ENCODE measurements at places on chromosomes 5 and 9. TPM values are rescaled to one million over a fixed set of nuclear protein-coding genes. Genes with fewer than 3 reads are reported as not detected.
A peak's percentile ranks its signal among the peaks of the same experiment; 100 is the strongest.

- DNase-seq = no peak
- H3K36me3 ChIP-seq = no peaks in the 10 kb centered on the region
- no peak overlapping the region for H3K4me3 ChIP-seq
- no peaks in the 10 kb centered on the region for H3K4me1 ChIP-seq
- no peaks in the 10 kb centered on the region for H3K27me3 ChIP-seq
Measured at GRCh38 chr5:130099008-130099407, 194.7 kb downstream of the CHSY3 start.

GRCh38 chr5:158450751-158451171 is 591.8 kb upstream of the CLINT1 start:
- H3K36me3 ChIP-seq = no peaks in the 10 kb centered on the region
- H3K4me3 ChIP-seq = no peak overlapping the region
- no peaks in the 10 kb centered on the region for H3K4me1 ChIP-seq
- H3K27me3 ChIP-seq = no peaks in the 10 kb centered on the region

- no peak overlapping the region for H3K27ac ChIP-seq
- no peak for DNase-seq
- H3K4me3 ChIP-seq = no peak overlapping the region
- no peaks in the 10 kb centered on the region for H3K27me3 ChIP-seq
Measured at GRCh38 chr9:72978744-72979143, 25.9 kb upstream of the ALDH1A1 start.

GRCh38 chr9:110821064-110821463 is 152.5 kb downstream of the MUSK start:
- no peak overlapping the region for H3K4me3 ChIP-seq
- H3K27me3 ChIP-seq = no peaks in the 10 kb centered on the region
- H3K4me1 ChIP-seq = no peaks in the 10 kb centered on the region
- DNase-seq = no peak
- no peaks in the 10 kb centered on the region for H3K36me3 ChIP-seq

- no peak overlapping the region for H3K27ac ChIP-seq
- H3K4me1 ChIP-seq = no peaks in the 10 kb centered on the region
- H3K4me3 ChIP-seq = no peak overlapping the region
- peaks cover 96% of the 10 kb centered on the region for H3K36me3 ChIP-seq
- no peaks in the 10 kb centered on the region for H3K27me3 ChIP-seq
- DNase-seq = no peak
Measured at GRCh38 chr9:136448655-136449054, 9.0 kb upstream of the INPP5E start.

- no peak overlapping the region for H3K4me3 ChIP-seq
- H3K4me1 ChIP-seq = no peaks in the 10 kb centered on the region
- H3K36me3 ChIP-seq = peaks cover 3% of the 10 kb centered on the region
- no peak overlapping the region for H3K27ac ChIP-seq
Measured at GRCh38 chr5:10676224-10676623, 84.8 kb downstream of the DAP start.

- no peak for DNase-seq
- no peak overlapping the region for H3K27ac ChIP-seq
- H3K36me3 ChIP-seq = no peaks in the 10 kb centered on the region
- no peaks in the 10 kb centered on the region for H3K4me1 ChIP-seq
- H3K27me3 ChIP-seq = no peaks in the 10 kb centered on the region
- H3K4me3 ChIP-seq = no peak overlapping the region
Measured at GRCh38 chr9:12843735-12844134, 68.9 kb downstream of the LURAP1L start.

DNA sequence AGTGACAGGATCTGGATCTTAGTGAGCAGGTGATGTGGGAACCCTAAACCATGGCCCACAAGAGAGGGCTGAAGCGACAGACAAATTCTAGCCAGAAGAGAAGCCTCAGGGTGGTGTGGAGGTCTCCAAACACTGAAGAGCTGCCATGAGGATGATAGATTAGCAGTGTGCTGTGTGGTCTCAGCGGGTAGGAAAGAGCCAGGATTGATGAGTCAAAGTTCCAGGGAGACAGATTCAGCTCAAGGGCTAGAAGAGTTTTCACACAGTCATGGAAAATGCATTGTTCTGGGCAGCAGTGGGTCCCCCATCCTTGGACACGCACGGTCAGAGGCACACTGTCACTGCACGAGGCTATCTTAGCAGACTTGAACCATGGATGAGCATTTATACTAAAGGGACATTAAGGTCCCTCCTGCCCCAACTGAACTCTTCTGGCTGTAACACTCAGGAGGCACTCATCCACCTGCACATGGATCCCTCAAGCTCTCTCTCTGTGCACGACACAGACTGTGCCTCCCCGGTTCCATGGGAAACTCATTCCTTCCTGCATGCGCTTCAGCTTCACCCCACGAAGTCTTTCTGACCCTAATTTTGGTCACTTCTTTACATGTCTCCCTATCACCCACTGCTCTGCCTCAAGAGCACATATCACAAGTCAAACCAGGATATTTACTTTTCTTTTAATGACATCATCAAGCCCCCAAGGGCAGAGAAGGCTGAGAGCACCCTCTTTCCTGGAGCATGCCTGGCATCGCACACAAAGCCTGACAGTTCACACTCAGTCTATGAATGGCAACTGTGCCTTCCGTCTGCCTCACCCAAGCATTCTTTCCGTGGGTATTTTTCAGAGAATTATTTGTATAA is 84.8 kb downstream of the TLE1 start:
- peaks cover 2% of the 10 kb centered on the region for H3K36me3 ChIP-seq
- no peak overlapping the region for H3K27ac ChIP-seq
- DNase-seq = no peak
- no peak overlapping the region for H3K4me3 ChIP-seq

GRCh38 chr9:120997502-120997901 is 52.6 kb downstream of the C5 start:
- H3K27ac ChIP-seq = no peak overlapping the region
- H3K27me3 ChIP-seq = no peaks in the 10 kb centered on the region
- no peak for DNase-seq
- no peaks in the 10 kb centered on the region for H3K36me3 ChIP-seq
- no peak overlapping the region for H3K4me3 ChIP-seq

GRCh38 chr5:141846031-141846430 is 32.2 kb downstream of the PCDH1 start:
- peaks cover 11% of the 10 kb centered on the region for H3K4me1 ChIP-seq
- no peak overlapping the region for H3K4me3 ChIP-seq
- no peak overlapping the region for H3K27ac ChIP-seq
- H3K27me3 ChIP-seq = peaks cover 45% of the 10 kb centered on the region
- H3K36me3 ChIP-seq = no peaks in the 10 kb centered on the region

DNA sequence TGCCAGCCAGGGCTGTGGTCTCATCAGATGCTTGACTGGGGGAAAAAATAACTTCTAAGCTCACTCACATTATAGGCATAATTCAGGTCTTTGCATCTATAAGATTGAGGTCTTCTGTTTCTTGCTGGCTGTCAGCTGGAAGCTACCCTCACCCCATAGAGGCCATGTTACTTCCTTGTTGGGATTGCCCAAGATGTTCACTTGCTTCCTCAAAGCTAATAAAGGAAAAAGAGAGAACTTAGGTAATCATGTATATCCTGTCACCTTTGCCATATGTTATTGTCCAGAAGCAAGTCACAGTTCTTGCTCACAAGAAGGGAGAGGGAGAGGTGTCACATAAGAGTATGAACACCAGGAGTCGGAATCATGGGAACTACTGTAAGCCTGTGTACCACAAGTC is 38.7 kb upstream of the ANKRD34B start:
- no peaks in the 10 kb centered on the region for H3K4me1 ChIP-seq
- DNase-seq = no peak
- H3K27me3 ChIP-seq = no peaks in the 10 kb centered on the region
- no peak overlapping the region for H3K4me3 ChIP-seq
- H3K27ac ChIP-seq = no peak overlapping the region

DNA sequence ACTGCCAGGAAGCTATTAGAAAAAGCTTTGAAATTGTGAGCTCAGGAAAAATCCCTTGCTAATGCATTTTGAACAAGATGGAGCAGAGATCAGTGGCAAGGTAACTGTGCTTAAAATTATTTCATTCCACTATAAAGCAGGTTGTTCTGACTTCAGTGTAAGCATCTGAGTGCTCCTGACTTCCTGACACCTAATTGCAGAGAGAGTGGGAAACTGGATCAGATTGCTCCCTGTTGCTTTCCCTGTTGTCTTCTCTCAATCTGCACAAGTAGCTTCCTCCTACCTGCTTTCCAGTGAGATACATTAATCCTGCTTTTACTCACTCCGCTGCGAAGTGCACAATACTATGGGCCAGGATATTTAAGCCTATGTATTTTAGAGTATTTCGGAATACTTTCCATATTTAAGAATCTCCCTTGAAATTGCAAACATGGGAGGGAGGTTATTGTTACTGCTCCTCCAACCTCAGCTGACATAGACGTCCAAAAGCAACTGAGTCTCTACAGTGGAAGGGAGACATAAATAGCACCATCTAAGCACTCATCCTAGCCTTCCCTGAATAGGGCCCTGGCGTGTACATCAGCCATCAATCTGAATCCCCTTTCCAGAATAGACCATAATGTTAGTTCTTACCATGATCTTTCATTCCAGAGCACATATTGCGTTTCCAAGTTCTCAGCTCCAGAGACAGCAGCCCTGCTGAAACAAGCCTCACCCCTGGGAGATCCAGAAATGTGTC is 178.8 kb downstream of the PAM start:
- H3K27ac ChIP-seq = no peak overlapping the region
- H3K27me3 ChIP-seq = no peaks in the 10 kb centered on the region
- no peak overlapping the region for H3K4me3 ChIP-seq
- no peak for DNase-seq

DNA sequence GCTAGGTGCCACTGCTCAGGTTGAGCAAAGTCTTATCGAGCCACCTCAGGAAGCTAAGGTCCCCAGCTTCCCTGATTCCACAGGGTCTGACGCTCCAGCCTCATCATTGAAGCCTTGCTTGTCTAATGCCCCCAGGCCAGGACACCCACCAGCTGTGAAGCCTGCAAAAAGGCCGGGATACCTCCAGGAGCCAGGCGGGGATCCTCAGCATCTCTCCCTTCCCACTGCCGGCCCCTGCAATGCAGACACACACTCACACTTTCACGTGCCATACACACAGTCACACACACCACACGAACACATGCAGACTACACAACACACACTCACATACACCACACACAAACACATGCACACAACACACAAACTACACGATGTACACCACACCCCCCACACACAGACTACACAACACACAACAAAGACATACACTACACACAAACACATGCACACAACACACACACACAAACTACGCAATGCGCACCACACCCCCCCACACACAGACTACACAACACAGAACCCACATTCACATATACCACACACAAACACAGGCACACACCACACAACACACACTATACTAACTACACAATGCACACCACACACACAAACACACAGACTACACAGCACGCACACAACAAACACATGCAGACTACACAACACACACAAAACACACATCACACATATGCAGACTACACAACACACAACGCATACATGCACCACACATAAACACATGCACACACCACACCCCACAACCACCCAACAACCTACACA is 17.8 kb upstream of the S1PR3 start:
- H3K4me1 ChIP-seq = no peaks in the 10 kb centered on the region
- no peaks in the 10 kb centered on the region for H3K36me3 ChIP-seq

DNA sequence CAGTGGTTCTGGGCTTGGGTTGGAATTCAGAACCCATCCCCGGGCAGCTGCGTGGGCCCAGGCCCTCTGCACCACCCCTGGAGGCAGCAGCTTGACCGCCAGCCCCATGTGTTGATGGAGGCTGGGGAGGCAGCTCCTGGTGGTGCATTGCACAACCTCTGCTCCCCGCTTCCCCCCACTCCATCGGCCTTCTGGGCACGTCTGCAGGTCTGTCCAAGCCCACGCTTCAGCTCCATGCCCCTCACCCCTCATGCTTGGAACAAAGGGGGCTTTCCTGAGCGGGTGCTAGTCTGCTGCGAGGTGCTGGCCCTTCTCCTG is 1.4 kb downstream of the NCS1 start:
- H3K27ac ChIP-seq = no peak overlapping the region
- peaks cover 5% of the 10 kb centered on the region for H3K4me1 ChIP-seq
- no peaks in the 10 kb centered on the region for H3K36me3 ChIP-seq
- peak overlapping the region; percentile 64 for H3K4me3 ChIP-seq
- peaks cover 12% of the 10 kb centered on the region for H3K27me3 ChIP-seq

DNA sequence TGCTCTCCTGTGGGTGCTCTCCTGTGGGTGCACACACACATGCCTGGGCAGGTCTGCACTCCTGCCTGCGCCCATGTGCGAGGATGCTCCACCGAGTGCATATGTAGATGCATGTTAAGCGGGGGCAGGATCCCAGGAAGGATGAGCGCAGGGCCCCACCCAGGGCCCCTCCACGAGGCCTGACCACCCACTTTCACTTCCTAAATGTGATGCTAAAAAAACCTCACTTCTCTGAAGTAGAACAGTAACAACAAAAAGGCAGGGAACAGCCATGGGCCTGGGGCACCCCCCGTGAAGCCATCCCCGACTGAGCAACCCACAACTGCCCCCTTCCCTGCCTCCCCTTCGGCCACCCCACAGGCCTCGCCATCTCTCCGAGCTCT is 48.2 kb upstream of the SARDH start:
- DNase-seq = peak; percentile 33
- H3K27me3 ChIP-seq = no peaks in the 10 kb centered on the region
- H3K4me3 ChIP-seq = no peak overlapping the region
- H3K36me3 ChIP-seq = no peaks in the 10 kb centered on the region

DNA sequence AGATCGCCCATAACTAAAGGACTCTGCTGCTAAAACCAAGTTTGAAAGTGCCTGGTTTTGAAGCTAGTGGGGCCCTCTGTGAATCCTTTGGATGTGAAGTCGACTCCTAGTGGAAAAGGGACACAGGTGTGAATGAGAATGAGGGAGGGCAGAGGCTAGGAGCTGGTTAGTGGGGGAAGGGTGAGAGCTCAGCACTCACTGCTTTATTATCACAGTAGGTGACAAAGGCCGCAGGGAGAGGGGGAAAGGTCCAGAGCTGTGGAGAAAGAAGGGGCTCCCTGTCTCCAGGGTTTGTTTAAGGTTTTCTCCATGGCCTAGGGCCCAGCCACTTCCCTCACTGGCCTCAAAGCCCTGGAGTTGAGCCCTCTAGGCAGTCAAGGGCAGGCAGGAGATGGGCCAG is 3.5 kb downstream of the HDHD3 start:
- no peak for DNase-seq
- no peaks in the 10 kb centered on the region for H3K27me3 ChIP-seq
- H3K4me3 ChIP-seq = no peak overlapping the region
- H3K4me1 ChIP-seq = peaks cover 3% of the 10 kb centered on the region
- no peak overlapping the region for H3K27ac ChIP-seq

DNA sequence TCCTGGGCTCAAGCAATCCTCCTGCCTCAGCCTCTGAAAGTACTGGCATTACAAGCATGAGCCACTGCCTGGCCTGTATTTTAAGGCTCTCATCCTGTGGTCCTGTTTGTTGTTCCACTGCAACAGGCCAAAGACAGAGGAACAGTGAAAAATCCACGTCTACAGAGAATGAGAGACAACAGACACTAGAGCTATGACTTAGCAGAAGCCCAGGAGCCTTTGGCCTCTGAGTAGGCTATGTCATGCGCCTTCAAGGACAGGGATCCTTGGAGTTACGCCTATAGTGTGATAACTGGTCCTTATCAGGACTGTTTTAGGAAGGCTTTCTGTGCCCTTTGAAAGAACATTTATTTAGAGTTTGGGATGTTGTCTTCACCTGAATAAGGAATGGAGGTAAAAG is 10.5 kb downstream of the POC5 start:
- no peaks in the 10 kb centered on the region for H3K27me3 ChIP-seq
- H3K36me3 ChIP-seq = peaks cover 55% of the 10 kb centered on the region
- no peak overlapping the region for H3K4me3 ChIP-seq
- H3K4me1 ChIP-seq = no peaks in the 10 kb centered on the region
- no peak overlapping the region for H3K27ac ChIP-seq
- DNase-seq = no peak

Gene NEURL1B
- total RNA-seq = 17.9 TPM

Gene IRX1
- not detected for total RNA-seq

Gene SLC2A8
- total RNA-seq = 16.3 TPM

Gene PCDHGB1
- total RNA-seq = 1.8 TPM

Gene RGS7BP
- total RNA-seq = 1.5 TPM

Gene NME5
- total RNA-seq = 1.2 TPM

Gene SPINK4
- total RNA-seq = not detected

Gene ADGRD2
- total RNA-seq = not detected

Data from psoas muscle (tissue), 8 donors.